SK-N-SH (cell line): ENCODE measurements at places on chromosomes 3 and 15. TPM values are rescaled to one million over a fixed set of nuclear protein-coding genes. Genes with fewer than 3 reads are reported as not detected.

The STARD9 gene
- 2.1 and 2.3 TPM in 2 replicates for polyA plus RNA-seq

- DNase-seq: no peak
Observed at GRCh38 chr3:8246070-8246469, 255.6 kb upstream of the LMCD1 start.

DNA sequence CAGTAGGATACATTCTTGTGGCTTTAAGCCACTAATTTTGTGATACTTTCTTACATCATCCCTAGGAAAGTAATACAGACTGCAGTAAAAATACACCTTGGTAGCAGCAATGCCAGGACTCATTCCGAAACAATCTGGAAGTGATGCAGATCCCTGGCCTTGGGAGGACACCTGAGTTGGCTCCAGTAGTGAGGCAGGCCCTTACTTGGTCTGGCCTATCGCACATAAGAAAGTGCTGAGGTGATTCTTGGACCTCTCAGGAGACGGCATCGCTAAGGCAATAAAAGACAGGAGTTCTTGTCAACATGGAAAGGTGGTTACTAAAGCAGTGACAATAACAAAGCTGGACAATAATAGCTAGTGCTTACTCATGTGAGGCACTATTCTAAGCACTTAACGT, 126.5 kb downstream of the SUCNR1 start:
- no peak for DNase-seq

DNA sequence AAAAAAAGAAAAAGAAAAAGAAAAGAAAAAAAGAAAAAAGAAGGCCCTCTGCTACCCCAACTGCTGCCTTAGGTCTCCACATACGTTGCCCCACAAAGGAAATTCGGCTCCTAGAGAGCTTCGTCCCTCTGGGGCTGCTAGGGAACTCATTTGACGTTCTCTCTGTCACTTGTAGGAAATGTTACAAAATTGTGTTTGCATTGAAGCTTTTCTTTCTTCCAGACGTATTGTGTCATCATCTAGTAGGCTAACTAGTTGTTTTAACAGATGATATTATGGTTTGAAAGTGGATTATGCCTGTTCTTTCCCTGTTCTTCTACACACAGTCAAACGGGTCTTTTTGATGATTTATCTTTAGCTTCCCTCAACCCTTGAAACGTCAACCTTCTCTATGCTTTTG, 125.3 kb downstream of the BDH1 start:
- DNase-seq: no peak

DNA sequence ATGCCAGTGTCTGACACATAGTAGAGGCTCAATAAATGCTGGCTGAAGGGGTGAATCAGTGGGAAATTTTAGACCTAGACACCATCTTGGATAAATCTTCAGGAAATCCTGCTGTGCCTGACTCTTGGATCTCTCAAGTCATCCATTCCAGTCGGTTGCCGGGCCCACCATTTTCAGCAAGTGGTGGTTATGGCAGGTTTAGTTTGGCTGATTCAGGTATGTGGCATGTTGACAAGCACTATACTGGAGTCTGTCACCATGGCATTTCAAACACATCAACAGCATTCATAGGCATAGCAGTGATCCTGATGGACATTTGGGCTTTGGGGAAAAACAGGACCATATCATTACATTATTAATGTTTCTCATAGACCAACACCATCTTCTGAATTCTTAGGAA, 25.7 kb upstream of the APH1B start:
- no peak for DNase-seq
